DND-41 (cell line): ENCODE measurements at places on chromosomes 5 and 9.

- DNase-seq: no peak
Observed at GRCh38 chr9:132712753-132713152, 42.5 kb downstream of the GTF3C4 start.

GRCh38 chr9:22169243-22169642, 160.1 kb upstream of the CDKN2B start:
- no peak for DNase-seq

- no peak for DNase-seq
Observed at GRCh38 chr5:77438071-77438470, 54.0 kb downstream of the WDR41 start.

- DNase-seq: no peak
Observed at GRCh38 chr5:61277190-61277589, 54.9 kb upstream of the ZSWIM6 start.

DNA sequence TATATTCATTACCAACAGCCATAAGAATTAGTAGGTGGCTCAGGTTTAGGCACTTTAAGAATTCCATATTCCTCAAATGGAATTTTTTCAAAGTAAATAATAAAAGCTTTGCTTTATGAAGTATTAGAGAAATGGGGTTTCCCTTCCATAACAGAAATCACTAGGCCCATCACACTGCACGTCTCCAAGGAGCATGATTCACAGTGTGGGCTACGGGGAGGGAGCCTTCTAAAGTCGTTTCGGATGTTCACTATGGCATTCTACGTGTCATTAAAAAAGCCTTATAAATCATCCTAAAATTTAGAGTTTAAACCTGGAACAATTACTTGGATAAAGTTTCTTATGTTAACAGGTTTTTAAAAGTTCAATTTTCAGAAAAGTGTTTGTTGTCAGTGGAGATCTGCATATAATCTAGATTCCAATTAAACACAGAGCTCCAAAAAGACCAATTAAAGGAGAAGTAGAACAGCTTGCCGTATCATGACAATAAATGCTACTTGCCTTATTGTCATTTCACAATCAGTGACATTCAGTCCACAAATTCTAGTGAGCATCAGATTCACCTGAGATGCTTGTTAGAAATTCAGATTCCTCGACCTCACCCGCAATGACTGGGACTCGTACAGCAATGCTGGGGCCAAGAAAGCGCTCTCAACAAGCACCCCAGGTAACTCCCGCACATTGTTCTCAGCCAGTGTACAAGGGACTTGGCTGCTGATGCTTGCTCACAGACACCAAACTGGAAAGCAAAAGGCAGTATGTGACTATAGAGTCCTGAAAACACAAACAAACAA, 115.7 kb downstream of the NFIB start:
- DNase-seq: no peak

GRCh38 chr5:65133477-65134110, 348.1 kb downstream of the ADAMTS6 start:
- no peak for DNase-seq

GRCh38 chr5:128920345-128921215, 44.7 kb upstream of the SLC27A6 start:
- DNase-seq: no peak

GRCh38 chr9:8223861-8224260, 424.3 kb upstream of the DMAC1 start:
- DNase-seq: no peak

DNA sequence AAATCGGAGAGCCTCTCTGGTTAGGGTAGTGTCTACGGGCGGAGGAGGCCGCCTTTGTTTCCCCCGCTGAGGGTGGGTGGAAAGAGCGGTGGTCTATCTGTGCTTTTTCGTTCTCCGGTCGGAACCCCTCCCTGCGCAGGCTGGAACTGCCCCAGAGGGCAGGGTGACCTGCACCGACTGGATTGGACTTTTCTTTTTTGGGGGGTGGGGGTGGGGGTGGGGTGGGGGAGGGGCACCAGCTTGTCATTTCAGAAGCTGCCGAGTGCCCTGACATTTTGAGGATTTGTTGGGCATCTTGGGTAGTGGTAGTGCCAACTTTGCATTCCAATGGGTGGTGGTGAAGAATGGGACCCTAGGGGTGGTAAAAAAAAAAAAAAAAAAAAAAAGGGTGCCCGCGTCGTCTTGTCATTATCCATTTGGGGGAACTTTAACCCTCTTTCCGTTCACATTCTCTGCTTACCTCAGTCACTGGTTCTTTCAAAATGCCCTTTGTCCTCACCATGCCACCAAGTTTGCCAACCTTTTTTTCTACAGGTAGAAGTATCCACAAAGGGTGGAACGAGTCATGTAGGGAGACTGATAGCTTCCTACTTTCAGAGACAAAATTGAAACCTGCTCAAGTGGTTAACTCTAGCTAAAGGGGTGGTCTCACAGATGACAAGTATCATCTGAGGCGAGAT, 1.3 kb downstream of the UBE2R2 start:
- peak; percentile 15 for DNase-seq
